Nephron progenitor cell (in vitro differentiated cells): ENCODE measurements at places on chromosomes 2 and 18.
A peak's percentile ranks its signal among the peaks of the same experiment; 100 is the strongest.

DNA sequence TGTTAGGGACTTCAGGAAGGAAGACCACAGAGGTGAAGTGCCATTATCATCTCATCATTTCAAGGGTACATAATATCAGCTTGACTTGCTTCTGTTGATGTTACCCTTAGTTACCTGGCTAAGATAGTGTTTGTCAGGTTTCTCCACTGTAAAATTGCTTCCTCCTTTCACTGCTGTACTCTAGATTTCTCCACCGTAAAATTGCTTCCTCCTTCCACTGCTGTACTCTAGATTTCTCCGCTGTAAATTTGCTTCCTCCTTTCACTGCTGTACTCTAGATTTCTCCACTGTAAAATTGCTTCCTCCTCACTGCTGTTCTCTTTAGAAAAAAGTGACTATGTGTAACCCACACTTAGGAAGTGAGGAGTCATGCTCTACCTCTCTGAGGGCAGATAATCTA is 1460.3 kb downstream of the SUCLG1 start:
- H3K36me3 ChIP-seq: no peaks in the 10 kb centered on the region
- DNase-seq: no peak
- no peak overlapping the region for H3K27ac ChIP-seq
- H3K4me1 ChIP-seq: peaks cover 13% of the 10 kb centered on the region
- H3K27me3 ChIP-seq: no peaks in the 10 kb centered on the region
- H3K4me3 ChIP-seq: no peak overlapping the region

- H3K4me1 ChIP-seq: peaks cover under 1% of the 10 kb centered on the region
- H3K36me3 ChIP-seq: no peaks in the 10 kb centered on the region
- H3K4me3 ChIP-seq: no peak overlapping the region
- H3K27ac ChIP-seq: peak overlapping the region; percentile 5
Observed at GRCh38 chr18:44089732-44090131, 591.0 kb upstream of the SETBP1 start.

- no peaks in the 10 kb centered on the region for H3K36me3 ChIP-seq
- no peak overlapping the region for H3K4me3 ChIP-seq
- peaks cover 26% of the 10 kb centered on the region for H3K4me1 ChIP-seq
- DNase-seq: no peak
- no peak overlapping the region for H3K27ac ChIP-seq
Observed at GRCh38 chr2:217417536-217417935, 557.7 kb upstream of the TNP1 start.

DNA sequence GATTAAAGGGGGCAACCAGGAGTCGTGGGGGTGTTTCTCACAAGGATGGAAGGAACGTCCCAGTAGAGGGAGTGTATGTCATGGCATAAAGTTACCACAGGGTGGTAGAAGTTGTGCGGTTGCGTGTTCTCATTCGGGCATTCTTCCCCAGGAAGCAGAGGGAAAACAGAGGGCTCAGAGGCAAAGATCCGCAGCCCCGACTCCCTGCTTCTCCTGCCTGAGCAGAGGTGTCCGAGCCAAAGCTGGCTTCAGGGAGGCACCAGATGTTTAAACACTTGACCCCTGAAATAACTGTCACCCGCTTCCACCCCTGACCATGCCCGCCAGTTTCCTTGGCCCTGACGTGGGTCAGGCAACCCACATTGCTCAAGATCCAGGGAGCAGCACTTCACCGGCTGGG is 83.7 kb downstream of the EN1 start:
- no peak overlapping the region for H3K27ac ChIP-seq
- H3K4me3 ChIP-seq: no peak overlapping the region
- H3K36me3 ChIP-seq: no peaks in the 10 kb centered on the region
- peaks cover 52% of the 10 kb centered on the region for H3K27me3 ChIP-seq
- no peak for DNase-seq

DNA sequence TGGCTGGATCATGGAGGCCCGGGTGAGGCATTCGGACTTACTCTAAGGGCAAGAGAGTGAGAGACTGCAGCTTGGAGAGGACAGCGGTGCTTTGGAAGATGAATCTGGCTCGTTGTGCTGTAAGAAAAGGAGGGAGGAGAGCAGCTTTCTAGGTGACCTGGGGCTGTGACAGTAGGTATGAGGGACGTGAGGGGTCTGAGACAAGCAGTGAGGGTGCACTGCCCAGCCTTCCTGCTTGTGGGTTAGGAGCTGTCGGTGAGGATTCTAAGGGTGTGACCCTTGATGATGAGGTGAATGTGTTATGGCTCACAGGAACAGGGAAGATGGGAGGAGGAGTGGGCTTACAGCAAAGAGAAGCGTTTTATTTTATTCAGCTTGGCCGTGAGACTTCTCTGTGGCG is 27.1 kb upstream of the RHOB start:
- peaks cover 39% of the 10 kb centered on the region for H3K4me1 ChIP-seq
- no peak overlapping the region for H3K27ac ChIP-seq
- H3K4me3 ChIP-seq: peak overlapping the region; percentile 3
- H3K36me3 ChIP-seq: no peaks in the 10 kb centered on the region
- no peak for DNase-seq

DNA sequence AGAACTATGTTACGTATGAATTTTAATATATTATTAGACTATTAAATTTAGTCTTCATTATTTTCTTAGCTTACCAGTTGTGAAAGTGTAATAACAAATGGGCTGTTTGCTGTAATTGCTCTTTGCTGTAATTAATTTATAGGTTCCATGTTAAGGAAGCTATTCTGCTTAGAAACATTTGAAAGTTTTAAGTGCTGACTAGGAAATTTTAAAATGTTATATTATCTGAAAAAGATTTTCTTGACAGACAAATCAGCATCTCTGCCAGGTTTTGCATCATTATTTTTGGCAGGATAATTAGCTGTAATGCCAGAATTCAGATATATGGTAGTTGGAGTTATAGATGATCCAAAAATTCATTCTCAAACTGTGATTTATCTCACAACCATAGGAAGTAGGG is 42.2 kb downstream of the OTX1 start:
- no peak overlapping the region for H3K27ac ChIP-seq
- H3K36me3 ChIP-seq: no peaks in the 10 kb centered on the region
- H3K4me1 ChIP-seq: no peaks in the 10 kb centered on the region

- H3K36me3 ChIP-seq: no peaks in the 10 kb centered on the region
- no peak overlapping the region for H3K27ac ChIP-seq
- DNase-seq: no peak
- no peak overlapping the region for H3K4me3 ChIP-seq
Observed at GRCh38 chr2:155266109-155266508, 567.6 kb downstream of the KCNJ3 start.

- H3K4me3 ChIP-seq: no peak overlapping the region
- no peaks in the 10 kb centered on the region for H3K36me3 ChIP-seq
Observed at GRCh38 chr2:49296107-49296867, 142.0 kb upstream of the FSHR start.

DNA sequence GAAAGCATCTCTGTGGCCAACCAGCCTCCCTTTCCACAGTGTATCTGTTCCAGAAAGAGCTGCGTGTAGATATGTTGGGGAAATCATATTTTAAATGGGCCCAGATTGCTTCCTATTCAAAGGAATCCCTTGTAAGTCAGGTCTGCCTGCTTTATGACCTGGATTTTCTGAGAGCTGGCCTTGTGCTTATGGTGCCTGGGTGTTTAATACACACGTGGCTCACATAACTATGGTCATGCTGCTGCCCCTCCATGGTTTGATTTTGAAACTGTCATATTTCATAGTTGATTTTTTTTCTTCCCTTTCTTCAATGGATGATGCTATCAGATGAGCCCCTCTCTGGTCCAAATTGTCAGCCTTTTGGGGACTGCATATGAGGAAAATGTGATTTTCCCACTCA is 111.5 kb upstream of the CNGA3 start:
- no peaks in the 10 kb centered on the region for H3K4me1 ChIP-seq
- H3K27ac ChIP-seq: no peak overlapping the region
- no peak overlapping the region for H3K4me3 ChIP-seq
- H3K36me3 ChIP-seq: no peaks in the 10 kb centered on the region

DNA sequence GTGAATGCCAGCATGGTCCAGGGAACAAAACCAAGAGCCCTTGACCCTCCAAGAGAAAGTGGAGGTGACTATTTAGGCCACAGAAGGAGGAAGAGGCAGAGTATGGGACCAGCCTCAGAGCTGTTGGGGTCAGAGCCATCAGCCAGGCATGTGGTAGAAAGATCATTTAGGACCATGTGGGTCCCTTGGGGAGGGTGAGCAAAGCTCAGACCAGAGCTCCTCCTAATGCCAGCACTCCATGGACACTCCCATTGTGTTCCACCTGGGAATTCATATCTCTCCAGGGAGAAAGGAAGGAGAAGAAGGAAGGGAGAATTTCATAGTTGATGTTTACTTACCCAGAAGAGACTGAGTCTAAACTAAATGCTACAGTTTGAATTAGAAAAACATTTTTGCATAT is 73.2 kb downstream of the CYBRD1 start:
- H3K27ac ChIP-seq: no peak overlapping the region
- no peak overlapping the region for H3K4me3 ChIP-seq
- H3K4me1 ChIP-seq: no peaks in the 10 kb centered on the region

DNA sequence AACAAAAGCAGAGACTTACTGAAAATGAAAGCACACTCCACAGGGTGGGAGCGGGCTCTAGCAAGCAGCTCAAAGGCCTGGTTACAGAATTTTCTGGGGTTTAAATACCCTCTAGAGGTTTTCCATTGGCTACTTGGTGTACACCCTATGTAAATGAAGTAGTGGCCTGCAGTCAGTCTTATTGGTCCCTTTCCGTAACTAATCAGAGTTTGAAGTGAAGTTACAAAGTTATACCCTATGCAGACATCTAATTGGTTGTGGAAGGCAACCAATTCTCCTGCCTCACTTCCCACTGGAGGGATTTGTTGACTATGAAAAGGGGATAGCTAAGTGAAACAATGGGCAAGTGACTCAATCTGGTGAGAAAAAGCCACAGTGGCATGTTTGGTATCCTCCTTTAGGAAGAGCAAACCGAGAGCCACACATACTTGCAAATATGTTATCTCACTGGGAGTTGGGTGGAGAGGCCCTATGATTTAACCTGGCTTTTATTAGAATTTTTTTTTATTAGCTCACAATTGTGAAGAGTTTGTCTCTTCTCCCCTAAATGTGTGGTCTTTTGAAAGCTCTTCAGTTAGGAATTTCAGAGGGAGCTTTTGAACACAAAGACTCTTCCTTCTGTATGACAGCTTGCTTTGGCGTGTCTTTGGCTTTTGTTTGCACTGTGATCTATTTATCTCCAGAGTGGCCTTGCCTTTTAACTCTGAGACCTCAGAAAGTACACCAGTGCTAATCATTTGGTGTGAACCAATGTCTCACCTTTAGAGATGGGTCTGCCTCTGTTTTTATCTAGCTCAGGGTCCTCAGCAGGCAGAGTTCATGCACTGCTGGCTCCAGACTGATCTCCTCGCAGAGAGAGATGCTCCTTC is 69.6 kb downstream of the MAP4K4 start:
- H3K27ac ChIP-seq: peak overlapping the region; percentile 83
- peaks cover 81% of the 10 kb centered on the region for H3K4me1 ChIP-seq
- H3K27me3 ChIP-seq: no peaks in the 10 kb centered on the region
- peaks cover 11% of the 10 kb centered on the region for H3K36me3 ChIP-seq
- no peak for DNase-seq

GRCh38 chr2:198961547-198961946 is 496.2 kb downstream of the SATB2 start:
- no peak overlapping the region for H3K27ac ChIP-seq
- no peaks in the 10 kb centered on the region for H3K36me3 ChIP-seq
- peaks cover 7% of the 10 kb centered on the region for H3K4me1 ChIP-seq
- DNase-seq: no peak
- H3K4me3 ChIP-seq: no peak overlapping the region
- H3K27me3 ChIP-seq: no peaks in the 10 kb centered on the region

GRCh38 chr2:100057901-100058261 is 84.5 kb downstream of the AFF3 start:
- H3K4me1 ChIP-seq: peaks cover 63% of the 10 kb centered on the region
- no peak overlapping the region for H3K4me3 ChIP-seq
- peaks cover 75% of the 10 kb centered on the region for H3K36me3 ChIP-seq
- no peaks in the 10 kb centered on the region for H3K27me3 ChIP-seq
